Testis (tissue), 5 donors: ENCODE measurements at places on chromosomes 13 and 19. TPM values are rescaled to one million over a fixed set of nuclear protein-coding genes. Genes with fewer than 3 reads are reported as not detected.

Gene S1PR5
- polyA plus RNA-seq, result 0.61 TPM

Gene HNRNPA1L2
- 5.6 TPM for polyA plus RNA-seq

Gene FBN3
- 0.62 TPM for polyA plus RNA-seq

GRCh38 chr13:85685436-85685835, 113.8 kb downstream of the SLITRK6 start:
- no peaks in the 10 kb centered on the region for H3K4me1 ChIP-seq
- H3K27me3 ChIP-seq, result no peaks in the 10 kb centered on the region
- no peak overlapping the region for H3K27ac ChIP-seq
- no peak for DNase-seq

- no peak overlapping the region for H3K27ac ChIP-seq
- H3K27me3 ChIP-seq, result no peaks in the 10 kb centered on the region
- no peak for DNase-seq
- no peaks in the 10 kb centered on the region for H3K4me1 ChIP-seq
- no peak overlapping the region for H3K4me3 ChIP-seq
Observed at GRCh38 chr19:49888510-49888824, 8.2 kb downstream of the IL4I1 start.
